A549 (cell line): ENCODE measurements at places on chromosomes 12 and 14.

GRCh38 chr12:59068436-59068835, 148.1 kb upstream of the LRIG3 start:
- DNase-seq, result no peak

DNA sequence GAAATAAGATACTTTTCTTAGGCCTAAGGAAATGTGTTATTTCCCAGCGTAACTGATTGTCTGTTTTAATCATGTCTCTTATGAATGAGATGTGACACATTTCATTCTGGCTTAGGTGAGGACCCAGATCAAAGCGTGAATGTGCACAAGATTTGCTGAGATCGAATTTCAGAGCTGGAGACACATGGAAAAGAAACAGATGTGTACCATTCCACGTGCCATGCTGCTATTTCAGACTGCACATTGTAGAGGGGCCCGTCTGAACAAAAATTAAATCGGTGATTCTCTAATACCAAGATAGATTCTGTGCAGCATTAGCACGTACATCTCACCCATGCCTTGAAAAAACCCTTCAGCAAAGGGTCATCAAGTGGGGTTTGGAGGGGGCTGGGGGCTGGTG, 290.4 kb downstream of the AACS start:
- no peak for DNase-seq

DNA sequence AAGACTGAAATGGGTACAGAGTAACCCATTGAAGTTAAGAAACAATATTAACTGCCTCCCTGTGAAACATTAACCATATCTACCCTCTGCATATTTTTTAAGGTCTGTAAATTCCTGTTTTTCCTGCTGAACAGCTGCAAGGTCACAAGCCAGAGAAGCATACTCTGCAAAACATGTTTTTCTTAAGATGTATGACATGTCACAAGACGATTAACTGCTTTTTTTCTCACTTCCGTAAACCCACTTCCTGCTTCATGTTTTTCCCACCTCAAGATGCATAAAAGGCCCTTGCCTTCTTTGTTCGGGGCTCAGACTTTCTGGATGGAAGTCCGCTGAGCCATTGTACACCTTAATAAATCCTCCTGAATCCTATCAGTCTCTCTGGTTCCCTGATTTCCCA, 504.7 kb upstream of the MIS18BP1 start:
- no peak for DNase-seq

DNA sequence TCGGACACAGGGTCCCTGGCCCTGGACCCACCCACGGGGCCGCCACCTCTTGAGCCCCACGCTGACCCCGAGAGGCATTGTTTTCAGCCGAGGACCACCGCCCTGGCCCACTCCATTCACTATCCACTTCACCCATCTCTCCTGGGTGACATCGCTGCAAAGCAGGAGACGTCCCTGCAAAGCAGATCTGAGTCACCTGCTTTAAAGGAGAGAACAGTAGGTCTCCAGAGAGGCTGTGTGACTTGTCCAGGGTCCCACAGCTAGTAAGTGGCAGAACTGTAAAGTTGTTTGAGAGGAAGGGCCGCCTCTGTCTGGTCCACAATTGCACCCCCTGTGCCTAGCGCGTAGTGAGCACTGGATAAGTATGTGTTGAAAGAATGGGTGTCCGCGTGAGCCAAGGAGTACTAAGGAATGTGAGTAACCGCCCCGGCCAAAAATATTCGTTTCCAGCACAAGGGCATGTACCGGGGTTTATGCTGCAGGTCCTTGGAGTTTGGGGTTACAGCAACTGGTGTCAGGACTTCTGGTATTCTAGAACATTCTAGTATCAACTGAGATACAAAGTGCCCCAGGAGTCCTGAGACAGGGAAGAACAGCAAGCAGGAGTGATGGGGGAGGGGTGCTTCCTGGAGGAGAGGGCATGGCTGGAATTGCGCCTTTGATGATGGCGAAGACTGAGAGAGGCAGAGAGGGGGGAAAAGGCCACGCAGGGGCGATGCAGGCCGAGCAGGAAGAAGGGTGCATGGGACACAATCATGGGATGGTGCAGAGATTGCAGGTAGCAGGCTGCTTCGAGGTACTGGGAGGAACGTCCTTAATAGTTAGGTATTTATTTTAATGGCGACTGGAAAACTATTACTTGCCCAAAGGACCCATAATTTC, 91.1 kb downstream of the SCARB1 start:
- no peak for DNase-seq

GRCh38 chr14:24706351-24706750, 72.4 kb upstream of the GZMB start:
- no peak for DNase-seq

- DNase-seq, result no peak
Observed at GRCh38 chr14:51535443-51536044, 116.2 kb upstream of the FRMD6 start.

GRCh38 chr12:9933958-9934357, 1.8 kb upstream of the CLEC2A start:
- DNase-seq, result no peak

- DNase-seq, result no peak
Observed at GRCh38 chr12:91384806-91385205, 202.2 kb upstream of the DCN start.

DNA sequence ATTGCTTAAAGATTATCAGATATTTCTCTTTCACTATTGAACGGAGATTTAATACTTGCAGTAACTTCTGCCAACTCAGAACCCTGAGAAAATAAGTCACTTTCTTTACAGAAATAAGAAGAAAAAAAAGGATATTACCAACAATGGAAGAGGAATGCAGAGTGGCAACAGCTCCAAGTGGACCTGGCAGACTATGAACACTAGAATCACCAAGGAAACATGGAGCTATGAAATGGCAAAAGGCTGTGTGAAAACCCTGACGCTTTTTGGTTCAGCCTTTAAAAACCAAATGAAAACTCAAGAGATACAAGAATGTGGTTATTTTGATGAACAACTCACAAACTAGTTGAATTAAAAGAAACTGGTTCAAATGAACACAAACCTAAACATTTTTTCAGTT, 17.7 kb downstream of the DTD2 start:
- no peak for DNase-seq

GRCh38 chr14:27190296-27190695, 592.5 kb upstream of the NOVA1 start:
- no peak for DNase-seq

DNA sequence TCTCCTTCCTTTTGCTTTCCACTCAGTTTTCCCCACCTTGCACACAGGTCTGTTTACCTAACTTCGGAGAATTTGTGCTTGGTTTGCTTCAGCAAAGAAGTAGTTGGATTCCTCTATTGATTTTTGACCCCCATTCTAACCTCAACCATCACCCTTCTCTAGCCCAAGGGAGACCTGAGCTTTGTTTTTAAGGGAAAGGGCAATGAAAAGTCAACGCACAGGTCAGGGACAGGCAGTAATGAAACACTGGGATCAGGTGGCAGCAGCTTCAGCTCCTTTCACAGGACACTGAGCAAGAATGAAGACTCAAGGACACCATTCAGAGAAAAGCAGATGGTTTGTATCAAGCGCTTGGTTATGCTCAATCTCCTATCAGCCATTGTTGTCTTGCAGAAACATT, 46.9 kb upstream of the KRR1 start:
- DNase-seq, result no peak

- DNase-seq, result no peak
Observed at GRCh38 chr14:39739796-39740195, 307.6 kb upstream of the FBXO33 start.

DNA sequence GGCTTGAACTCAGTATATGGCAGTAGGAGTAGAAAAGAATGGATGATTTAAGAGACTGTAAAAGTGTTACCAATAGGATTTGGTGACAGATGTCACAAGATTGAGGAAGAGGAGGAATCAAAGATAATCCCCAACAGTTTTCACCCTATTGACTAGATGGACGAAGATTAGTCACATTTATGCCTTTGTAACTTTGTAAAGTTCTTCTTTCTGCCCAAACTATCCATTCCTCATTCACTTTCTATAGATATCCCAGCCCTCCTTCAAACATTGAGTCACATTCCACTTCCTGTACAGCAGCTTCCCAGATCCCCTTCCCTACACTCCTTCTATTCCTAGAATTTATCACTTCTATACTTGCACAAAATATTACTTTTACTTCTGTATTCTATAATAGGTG, 207.9 kb downstream of the BTG1 start:
- no peak for DNase-seq

- no peak for DNase-seq
Observed at GRCh38 chr12:76847260-76847659, 31.6 kb downstream of the CSRP2 start.

- no peak for DNase-seq
Observed at GRCh38 chr12:286531-287300, 24.1 kb upstream of the SLC6A13 start.

GRCh38 chr14:71475916-71476315, 456.3 kb upstream of the RGS6 start:
- no peak for DNase-seq

GRCh38 chr12:32360956-32361355, 38.4 kb upstream of the FGD4 start:
- no peak for DNase-seq

DNA sequence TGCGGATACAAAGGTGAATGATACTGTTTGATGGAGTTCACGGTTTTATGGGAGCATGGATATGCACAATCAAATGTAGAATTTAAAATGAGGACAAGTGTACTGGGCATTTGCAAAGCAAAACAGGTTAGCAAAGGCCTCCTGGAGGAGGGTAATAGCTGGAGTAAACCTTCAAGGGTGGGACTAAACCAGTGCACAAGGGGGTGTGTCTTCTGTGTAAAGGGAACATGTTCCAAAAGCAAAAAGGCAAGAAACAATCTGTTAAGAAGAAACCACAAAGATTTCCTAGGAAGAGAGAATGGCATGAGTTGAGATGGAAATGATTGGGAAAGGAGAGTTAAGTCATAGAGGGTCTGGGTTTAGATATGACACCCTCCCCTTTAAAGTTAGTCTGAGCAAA, 109.2 kb upstream of the SLCO1C1 start:
- DNase-seq, result no peak

DNA sequence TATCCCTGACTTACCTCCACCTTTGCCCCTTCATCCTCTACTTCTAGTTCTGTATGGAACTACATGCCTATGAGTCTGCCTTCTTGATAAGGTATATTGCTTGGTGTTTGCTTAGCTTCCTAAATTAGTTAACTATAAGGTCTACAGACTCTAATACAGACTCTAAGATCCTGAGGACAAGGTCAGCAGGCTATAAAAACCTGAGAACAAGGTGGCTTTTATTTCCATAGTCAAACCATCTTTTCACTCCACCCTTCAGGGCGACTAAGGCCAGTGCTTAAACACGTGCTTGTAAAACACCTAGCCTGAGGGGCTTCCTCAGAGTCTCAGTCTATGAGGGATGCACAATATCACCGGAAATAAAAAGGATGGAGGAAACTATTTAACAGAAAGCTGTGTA, 36.1 kb upstream of the COL2A1 start:
- no peak for DNase-seq

- DNase-seq, result no peak
Observed at GRCh38 chr12:53078425-53079225, 565 bp downstream of the SPRYD3 start.

DNA sequence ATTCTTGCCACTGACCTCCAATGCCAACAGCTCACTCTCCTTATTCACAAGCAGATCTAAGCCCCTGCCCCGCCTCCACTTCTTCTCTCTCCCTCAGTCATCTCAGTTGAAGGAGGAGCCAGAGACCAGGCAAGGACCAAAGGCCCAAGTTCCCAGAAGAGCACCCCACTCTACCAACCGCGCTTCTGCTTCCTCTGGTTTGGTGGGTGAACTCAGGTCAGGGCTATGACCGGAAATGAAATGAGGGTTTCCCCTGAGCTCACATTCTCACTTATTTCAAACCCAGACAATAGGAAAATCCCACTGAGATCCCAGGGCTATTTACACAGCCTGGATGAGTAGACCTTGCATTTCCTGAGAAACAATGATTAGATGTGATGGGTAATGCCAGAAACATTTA, 9.9 kb downstream of the DPF3 start:
- DNase-seq, result no peak

GRCh38 chr14:49538852-49539251, 47.3 kb downstream of the RPS29 start:
- DNase-seq, result no peak

DNA sequence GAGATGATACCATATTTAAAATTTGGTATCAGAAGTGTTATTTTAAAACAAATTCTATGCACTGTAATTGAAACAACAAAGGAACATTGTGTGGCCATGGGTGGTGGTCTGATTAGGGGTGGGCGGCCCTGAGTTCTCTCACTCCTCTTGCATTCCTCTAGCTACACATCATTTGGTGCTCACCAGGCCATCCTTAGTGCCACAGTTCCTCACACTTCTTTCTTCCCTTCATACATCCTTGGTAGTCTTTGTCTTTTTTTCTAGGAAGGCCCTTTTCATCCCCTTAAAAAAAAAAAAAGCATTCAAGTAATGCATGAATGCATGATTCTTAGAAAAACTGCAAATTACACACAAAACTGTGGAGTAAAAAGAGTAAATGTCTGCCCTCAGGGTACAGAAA, 2.4 kb upstream of the MANSC4 start:
- no peak for DNase-seq

GRCh38 chr12:103085541-103085940, 128.1 kb downstream of the ASCL1 start:
- DNase-seq, result no peak

GRCh38 chr12:75644472-75645072, 133.2 kb upstream of the KRR1 start:
- no peak for DNase-seq

- no peak for DNase-seq
Observed at GRCh38 chr14:63465347-63465746, 77.8 kb downstream of the PPP2R5E start.

DNA sequence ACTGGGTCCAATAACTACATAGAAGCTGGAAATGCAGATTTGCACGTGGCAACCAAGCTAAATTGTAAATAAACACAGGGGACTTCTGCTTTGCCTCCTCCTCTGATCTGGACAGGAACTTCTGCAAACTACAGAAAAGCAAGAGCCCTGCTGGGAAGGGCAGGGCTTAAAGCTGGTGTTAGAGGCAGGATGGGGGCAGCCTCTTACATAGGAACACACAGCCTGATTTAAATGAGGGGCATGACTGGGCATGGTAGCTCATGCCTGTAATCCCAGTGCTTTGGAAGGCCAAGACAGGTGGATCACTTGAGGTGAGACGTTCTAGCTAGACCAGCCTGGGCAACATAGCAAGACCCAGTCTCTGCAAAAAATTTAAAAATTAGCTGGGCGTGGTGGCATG, 46.7 kb downstream of the ERH start:
- no peak for DNase-seq
